ENCODE measurements at places on chromosomes 2 and 18. TPM values are rescaled to one million over a fixed set of nuclear protein-coding genes. Genes with fewer than 3 reads are reported as not detected.

Gene ANKRD62
- total RNA-seq = not detected

Gene CHRND
- not detected for total RNA-seq

Gene KIF5C
- total RNA-seq = 24.0 TPM

Gene RAX
- not detected for total RNA-seq

Gene GRB14
- total RNA-seq = 6.0 TPM

Gene CNTNAP5
- total RNA-seq = 0.04 TPM

Gene CIDEA
- not detected for total RNA-seq

Gene SERPINB8
- total RNA-seq = 0.07 TPM

Gene REG1B
- total RNA-seq = not detected

Gene SULT1C4
- total RNA-seq = 2.9 TPM

Gene SLC23A3
- total RNA-seq = not detected

Gene TEX44
- not detected for total RNA-seq

Gene TRABD2A
- 7.6 TPM for total RNA-seq

Gene MAL
- total RNA-seq = 0.80 TPM

Gene SKA1
- 29.2 TPM for total RNA-seq

Gene RELCH
- total RNA-seq = 18.0 TPM

Gene ARHGAP28
- 24.5 TPM for total RNA-seq

Gene VIT
- total RNA-seq = not detected

Gene TMEM127
- 13.8 TPM for total RNA-seq

Gene RNF152
- 8.8 TPM for total RNA-seq

Gene SERPINB11
- not detected for total RNA-seq

Gene CLEC4F
- not detected for total RNA-seq

Gene ALKAL2
- total RNA-seq = 2.6 TPM

Gene CD8B2
- not detected for total RNA-seq

Gene GPR17
- total RNA-seq = not detected

Gene TMEM37
- 4.2 TPM for total RNA-seq

Gene CFAP53
- not detected for total RNA-seq

Gene AGBL5
- 46.7 TPM for total RNA-seq

Gene ABCG8
- not detected for total RNA-seq

Gene KRTCAP3
- 9.0 TPM for total RNA-seq

Gene SPOPL
- total RNA-seq = 5.1 TPM

Gene NDUFS1
- 115 TPM for total RNA-seq

All from H7 (cell line).